ENCODE measurements at places on chromosomes 2 and 18.

DNA sequence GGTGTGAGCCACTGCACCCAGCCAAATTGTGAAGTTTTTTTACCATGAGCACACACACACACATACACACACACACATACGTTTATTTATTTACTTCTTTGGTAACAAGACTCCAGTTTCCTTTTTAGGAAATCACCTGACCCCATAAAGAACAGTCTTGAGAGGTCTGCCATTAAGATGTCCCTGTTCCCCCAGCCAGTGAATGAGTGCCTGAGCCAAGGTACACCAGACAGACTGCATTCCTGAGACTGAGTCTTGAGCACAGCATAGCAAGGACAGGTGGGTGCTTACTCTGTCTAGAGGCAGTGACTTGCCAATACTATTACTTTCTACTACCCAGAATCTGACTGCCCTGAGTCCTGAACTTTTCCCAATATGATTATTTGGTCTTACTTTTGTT is 167.2 kb upstream of the SATB2 start:
- DNase-seq = no peak

DNA sequence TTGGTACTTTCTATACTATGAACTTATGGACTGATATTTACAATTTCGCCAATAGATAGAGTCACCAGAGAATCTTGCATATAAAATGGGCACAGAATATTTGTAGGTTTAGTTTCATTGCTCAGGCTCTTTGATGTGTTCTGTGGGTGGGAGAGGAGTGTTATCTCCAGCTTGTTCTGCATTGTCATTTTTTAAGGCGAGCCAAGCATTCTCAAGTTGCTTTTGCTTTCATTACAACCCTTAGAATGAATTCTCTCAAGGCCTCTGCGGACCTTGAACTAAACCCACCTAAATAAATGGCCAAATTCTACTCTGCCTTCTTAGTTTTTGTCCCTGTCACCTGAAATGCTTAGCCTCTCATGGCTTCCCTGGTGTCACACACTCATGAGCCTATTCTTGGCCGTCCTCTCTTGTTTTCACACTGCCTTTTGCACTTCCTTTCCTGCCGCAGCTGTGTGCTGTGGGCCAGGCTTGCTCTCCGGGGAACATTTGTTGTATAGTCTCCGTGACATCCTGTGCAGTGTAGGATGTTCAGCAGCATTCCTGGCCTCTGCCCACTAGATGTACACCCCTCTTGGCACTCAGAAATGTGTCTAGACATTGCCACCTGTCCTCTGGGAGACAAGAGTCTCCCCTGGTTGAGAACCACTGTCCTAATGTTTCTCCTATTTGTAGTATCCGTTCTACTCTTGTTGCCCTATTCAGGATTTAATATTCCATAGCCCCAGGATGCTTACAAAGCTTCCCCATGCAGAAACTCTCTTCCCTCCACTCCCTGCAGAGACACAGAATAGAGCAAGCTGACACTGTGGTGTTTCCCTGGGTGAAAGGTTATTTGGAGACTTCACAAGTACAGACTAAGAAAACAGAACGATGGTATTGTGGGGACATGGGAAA is 255.6 kb downstream of the PTPRM start:
- no peak for DNase-seq

GRCh38 chr2:64114063-64114911 is 29.9 kb downstream of the PELI1 start:
- DNase-seq = peak; percentile 23

- DNase-seq = no peak
These were observed 641.9 kb downstream of the CNTNAP5 start for GRCh38 chr2:124666976-124667375.

DNA sequence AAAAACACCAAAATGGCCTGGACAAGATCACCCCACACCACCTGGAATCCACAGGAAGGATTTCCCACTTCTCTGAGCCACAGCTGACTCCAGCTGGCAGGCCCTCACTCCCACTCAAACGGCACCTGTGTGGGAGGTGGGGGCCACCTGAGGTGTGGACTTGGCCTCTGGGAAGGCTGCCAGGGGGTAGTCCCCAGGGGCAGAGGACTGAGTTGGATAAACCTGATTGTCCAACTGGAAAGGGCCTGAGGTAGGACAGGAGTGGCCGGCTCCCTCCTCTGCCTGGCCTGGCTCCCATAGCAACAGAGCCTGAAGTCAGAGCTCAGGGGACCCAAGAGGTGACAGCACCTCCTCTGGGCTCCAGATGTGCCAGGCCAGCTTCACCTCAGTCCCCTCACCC is 300.2 kb downstream of the CELF4 start:
- DNase-seq = no peak

GRCh38 chr18:26073758-26074157 is 16.7 kb downstream of the SS18 start:
- DNase-seq = no peak

Data from stromal cell of bone marrow (primary cell).